ENCODE measurements at places on chromosomes 7 and 10.

GRCh38 chr7:51255036-51255435, 61.6 kb downstream of the COBL start:
- DNase-seq: no peak

- DNase-seq: no peak
Measured at GRCh38 chr10:30911303-30911863, 120.3 kb downstream of the ZNF438 start.

- no peak for DNase-seq
Measured at GRCh38 chr10:79436066-79436849, 9.2 kb downstream of the ZCCHC24 start.

DNA sequence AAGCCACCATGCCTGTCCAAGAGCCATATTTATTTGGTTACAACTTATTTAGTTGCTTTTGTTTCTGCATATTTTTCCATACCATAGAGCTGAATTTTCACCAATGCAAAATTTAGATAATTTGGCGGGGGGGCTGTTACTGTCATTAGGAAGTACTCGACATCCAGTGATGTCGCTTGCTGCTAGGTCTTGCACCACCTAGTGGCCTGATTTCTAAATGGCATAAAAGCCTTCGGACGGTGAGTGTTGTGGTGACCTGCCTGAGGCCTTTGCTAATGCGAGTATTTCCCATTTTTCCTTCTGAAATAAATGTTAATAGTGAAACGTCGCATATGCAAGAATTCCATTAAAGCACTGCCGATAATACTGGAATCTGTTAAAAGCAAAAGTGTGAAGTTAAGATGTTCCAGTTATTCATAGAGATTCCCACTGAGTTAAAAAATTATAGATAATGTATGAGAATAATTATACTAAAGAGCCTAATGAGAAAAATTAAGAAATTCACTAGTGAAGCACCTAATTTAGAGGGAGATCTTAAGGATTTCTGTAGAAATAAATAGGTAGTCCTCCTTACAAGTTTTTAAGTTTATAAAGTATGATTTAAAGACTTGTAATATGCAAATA, 86.1 kb upstream of the DNAJB6 start:
- no peak for DNase-seq

DNA sequence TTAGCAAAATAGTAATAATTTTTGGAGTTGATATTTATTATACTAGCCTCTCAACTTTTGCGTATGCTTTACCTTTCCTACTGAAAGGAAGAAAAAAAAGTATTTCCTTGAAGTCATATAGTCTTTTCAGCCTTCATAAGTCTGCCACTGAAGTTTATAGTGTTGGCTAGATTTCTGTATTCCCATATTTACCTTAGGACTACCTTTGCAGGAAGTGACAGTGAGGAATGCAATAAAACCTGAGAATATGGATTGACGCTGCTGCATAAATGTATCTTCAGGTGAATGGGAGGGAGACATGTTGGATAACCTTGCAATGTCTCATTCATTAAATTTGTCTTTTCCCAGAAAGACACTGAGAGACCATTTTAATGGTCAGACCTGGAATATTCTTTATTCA, 6.6 kb upstream of the LRRTM3 start:
- no peak for DNase-seq

DNA sequence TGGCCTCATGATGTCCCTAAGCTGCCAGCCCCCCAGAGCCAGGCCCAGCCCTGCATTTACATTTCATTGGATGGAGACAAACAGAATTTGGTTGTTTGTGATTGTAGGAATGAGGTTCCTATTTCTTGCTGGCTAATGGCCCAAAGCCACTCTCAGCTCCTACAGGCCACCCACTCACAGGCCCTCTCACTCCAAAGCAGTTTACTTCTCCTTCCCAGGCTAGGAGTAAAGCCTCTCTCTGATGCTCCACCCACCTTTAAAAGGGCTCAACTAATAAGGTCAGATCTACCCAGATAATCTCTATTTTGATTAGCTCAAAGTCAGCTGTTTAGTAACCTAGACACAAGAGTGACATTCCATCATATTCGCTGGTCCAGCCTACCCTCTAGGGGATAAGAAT, 11.2 kb upstream of the CUZD1 start:
- DNase-seq: no peak

- no peak for DNase-seq
Measured at GRCh38 chr10:71223347-71224058, 11.1 kb downstream of the UNC5B start.

GRCh38 chr7:21338728-21339164, 89.1 kb upstream of the SP4 start:
- DNase-seq: no peak

GRCh38 chr10:22669163-22669711, 45.1 kb downstream of the PIP4K2A start:
- no peak for DNase-seq

- DNase-seq: no peak
Measured at GRCh38 chr10:80188713-80189112, 16.6 kb downstream of the ANXA11 start.

DNA sequence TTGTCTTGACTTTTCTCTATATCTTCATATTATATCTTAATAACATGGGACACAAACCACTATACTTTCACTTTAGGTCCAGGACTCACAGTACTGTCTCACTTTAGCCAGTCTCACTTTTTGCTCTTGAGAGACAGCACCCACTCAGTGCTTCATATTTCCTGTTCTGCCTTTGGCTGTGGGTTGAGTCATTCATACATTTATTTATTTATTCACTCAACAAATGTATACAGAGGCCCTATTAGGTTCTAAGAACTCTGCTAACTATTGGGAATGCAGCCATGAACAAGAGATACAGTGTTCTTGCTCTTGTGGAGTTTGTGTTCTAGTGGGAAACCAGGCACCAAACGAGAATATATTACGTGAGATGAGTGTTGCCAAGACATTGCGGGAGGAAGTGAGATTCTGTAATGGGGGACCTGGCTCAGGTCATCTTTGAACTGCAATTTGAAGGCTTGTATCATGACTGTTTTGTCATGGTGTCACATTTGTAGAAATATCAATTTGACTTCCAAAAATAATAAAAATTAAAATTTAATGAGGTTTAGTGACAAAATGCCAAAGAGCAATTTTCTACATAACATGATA, 190.1 kb downstream of the SDHAF3 start:
- DNase-seq: no peak

- peak; percentile 65 for DNase-seq
Measured at GRCh38 chr10:11178606-11179515, 161.2 kb downstream of the CELF2 start.

- DNase-seq: no peak
Measured at GRCh38 chr10:66538371-66538770, 387.5 kb upstream of the LRRTM3 start.

DNA sequence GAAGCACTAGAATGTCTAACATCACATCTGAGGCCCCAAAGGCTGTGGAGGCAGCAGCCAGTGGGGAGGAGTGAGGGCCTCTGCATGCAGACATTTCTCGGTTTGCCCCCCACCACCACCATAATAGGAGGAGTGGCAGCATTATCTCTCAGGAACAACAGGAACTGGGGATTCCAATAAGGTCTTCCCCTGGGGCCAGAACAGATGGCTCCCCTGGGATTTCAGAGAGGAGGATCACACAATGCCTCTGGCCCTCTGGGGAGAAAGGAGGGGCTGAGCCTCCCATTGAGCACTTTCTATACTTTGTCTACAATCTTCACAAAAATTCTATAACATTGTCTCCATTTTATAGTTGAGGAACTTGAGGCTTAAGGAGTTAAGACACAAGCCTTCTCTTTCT, 61.1 kb downstream of the GRID1 start:
- DNase-seq: no peak

DNA sequence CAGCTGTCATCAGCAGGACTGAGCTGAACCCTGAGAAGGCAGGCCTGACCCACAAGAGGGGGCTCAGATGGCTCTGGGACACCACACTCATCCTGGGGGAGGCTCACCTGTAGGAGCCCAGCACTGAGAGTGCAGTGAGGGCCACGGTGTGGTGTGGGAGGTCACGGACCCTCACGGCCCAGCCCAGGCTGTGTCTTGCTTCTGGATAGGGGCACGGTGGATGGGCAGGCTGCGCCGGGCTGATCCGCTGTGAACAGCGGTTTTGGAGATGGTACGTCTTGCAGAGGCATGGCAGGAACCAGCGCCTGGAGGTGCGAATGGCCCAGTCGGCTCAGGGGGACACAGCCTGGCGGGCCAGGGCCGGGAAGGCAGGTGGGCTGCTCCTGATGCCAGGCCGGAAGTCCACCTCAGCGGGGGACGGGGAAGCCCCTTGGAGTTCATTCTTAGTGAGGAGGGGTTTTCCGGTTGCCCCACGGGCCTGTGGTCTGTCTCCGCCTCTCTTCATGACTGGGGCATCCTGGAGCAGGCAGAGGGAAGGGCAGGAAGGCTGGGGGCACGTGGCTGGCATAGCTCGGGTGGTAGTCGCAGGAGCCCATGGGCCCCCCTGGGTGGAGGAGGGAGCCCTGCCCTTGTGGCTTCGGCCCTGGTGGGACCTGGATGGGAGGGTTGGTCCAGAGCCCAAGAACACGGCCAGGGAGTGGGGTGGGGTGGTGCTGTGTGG, 112.5 kb downstream of the UNCX start:
- DNase-seq: no peak

DNA sequence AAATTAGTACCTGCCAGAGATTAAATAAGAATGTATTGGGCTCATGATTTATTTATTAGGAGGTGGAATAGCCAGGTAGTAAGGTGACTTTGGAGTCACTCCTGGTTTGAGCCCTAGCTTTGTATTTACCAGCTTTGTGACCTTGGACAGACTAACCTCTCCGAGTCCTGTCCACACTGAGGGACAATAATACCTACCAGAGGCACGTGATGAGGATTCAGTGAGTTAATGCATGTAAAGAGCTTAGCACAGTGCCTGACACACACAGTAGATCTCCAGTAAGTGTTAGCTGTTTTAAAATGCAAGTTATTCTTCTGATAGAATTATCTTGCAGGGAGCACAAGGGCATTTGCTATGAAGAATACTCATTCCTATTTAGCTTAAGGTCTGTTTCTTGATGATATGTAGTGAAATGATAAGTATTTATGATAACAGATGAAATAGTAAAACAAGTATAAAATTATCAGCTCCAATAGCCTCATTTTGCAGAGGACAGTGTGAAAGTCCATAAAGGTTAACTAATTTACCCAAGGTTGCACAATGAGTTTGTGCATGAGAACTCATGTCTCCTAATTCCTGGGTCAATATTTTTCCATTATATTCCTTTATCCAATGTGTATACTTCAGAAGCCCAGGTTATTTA, 36.4 kb downstream of the RABGEF1 start:
- no peak for DNase-seq

DNA sequence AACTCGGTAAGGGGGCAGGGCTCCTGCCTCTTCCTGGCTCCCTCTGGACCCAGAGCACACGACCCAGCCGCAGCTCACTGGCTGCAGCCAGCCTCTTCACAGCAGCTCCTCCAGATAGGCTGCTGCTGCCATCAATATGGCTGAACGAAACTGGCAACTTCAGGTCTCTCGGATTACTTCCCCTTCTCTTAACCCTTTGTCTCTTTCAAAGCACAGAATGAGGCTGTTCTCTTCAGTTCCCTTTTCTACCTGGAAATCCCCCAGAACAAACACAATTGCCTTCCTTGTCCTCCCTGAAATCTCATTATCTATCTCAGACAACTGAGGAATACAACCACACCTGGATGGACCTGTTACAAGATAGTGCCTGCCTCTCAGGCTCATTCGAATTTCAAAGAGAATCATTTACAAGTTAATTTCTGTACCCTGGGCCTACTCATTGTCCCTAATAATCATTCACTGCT, 193.4 kb upstream of the MBL2 start:
- DNase-seq: no peak

GRCh38 chr10:32956365-32957197, 1.4 kb downstream of the ITGB1 start:
- no peak for DNase-seq

DNA sequence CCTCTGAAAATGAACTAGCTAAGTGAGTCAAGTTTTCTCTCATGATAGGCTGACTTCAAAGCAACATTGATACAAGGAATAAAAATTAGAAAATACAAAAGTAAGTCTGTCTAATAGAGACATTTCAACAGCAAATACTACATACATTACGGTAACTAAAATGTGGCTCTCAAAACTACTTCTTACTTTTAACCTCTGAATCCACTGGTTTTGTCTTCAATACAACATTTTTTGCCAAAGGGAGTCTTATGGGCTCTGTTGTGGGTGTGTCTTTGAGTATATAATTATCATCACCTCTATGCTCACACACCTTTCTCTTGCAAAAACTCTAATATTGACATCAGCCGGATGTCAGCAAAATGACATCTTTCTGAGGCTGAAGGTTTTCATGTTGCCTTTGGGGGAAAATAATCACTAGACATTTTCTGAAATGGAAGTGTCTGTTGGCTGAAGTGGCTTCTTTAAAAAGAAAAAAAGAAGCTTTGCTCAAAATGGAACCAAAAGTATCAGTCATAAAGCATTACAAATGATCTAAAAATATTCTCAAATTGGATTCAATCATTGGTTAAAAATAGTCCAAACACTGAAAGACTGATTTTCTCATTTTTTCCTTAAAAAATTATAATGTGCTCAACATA, 41.8 kb upstream of the FAM133B start:
- no peak for DNase-seq

- no peak for DNase-seq
Measured at GRCh38 chr7:30019960-30020359, 6.5 kb downstream of the FKBP14 start.

DNA sequence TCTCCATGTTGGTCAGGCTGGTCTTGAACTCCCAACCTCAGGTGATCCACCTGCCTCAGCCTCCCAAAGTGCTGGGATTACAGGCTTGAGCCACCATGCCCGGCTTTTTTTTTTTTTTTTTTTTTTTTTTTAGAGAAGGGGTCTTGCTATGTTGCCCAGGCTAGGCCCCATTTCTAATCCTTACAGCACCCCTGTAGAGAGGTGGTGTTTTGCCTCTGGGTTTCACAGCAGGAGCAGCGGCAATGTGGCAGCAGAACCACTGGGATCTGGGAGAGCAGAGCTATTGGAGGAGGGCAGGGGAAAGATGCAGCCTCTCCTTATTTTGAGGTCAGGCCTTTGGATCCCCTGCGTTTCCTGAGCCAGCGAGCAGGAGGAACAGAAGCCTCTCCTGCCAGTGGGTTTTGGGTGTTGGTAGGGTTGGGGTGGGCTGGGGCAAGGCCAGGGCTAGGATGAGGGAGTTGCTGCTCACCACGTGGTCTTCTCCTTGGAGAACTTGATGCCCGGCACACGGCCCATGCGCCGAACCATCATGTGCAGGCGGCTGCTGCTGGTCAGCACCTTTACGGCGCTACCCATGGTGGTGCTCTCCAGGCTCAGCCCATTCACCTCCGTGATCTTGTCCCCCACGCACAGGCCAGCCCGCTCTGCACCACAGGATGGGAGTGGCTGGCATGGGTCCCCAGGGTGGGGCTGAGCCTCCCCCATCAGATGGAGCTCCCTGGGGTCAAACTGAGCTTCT, 7.8 kb downstream of the PDZD7 start:
- no peak for DNase-seq

DNA sequence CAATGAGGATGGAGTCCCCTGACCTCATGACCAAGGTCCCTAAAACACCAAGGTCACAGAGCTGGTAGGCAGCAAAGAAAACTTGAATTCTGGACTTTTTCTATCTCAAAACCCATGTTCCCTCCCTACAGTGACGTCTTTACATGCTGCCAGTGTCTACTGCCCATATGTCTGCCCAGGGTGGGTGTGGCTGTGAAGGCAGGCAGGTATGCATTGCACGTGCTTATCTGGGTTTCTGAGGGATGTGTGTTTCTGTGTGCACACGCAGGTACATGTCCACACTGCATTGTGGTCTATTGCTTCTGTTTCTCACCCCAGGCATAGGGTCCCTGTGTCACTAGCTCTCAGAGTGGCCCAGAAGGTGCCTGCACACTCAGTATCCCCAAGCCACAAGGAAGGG, 13.5 kb downstream of the ATP6V1F start:
- no peak for DNase-seq

GRCh38 chr10:113982769-113983168, 60.9 kb upstream of the ADRB1 start:
- DNase-seq: no peak

GRCh38 chr7:11768263-11768662, 63.7 kb downstream of the THSD7A start:
- no peak for DNase-seq
